Esophagus squamous epithelium (tissue), 5 donors: ENCODE measurements at places on chromosomes 16 and 17. TPM values are rescaled to one million over a fixed set of nuclear protein-coding genes. Genes with fewer than 3 reads are reported as not detected.

GRCh38 chr17:10226930-10227695 lies 28.7 kb upstream of the GAS7 start:
- no peak for DNase-seq

DNA sequence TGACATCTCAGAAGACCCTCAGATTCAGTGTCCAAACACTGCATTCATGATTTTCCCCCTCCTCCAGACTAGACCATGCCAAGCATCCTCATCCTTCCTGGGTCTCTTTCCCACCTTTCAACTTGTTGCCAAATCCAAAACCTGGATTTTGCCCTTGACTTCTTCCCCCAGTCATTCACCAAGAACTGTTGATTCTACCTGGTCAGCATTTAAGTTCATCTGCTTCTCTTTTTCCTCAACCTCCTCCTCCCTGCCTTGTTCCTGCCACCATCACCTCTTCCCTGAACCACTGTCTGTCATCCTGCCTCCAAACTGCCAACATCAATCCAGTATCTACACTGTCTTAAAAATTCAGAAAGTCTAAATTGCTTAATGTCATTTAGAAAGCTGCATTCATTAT lies 20.9 kb downstream of the CHST4 start:
- no peak for DNase-seq

DNA sequence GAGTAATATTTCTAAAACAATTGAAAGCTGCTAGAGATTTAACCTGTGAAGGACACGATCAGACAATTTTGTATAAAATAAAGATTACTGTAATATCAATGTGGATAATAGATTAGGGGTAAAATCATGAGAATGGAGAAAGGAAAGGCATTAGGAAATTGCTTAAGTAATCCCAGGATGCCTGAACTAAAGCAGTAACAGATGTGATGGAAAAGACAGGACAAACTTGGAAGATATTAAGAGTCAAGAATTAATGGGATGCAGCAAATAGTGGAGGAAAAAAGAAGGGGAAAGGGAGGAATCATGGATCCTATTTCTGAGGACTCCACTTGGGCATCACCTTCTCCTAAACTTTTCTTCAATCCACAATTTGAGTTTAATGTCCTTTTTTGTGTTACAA lies 437.1 kb upstream of the PMFBP1 start:
- no peak for DNase-seq

DNA sequence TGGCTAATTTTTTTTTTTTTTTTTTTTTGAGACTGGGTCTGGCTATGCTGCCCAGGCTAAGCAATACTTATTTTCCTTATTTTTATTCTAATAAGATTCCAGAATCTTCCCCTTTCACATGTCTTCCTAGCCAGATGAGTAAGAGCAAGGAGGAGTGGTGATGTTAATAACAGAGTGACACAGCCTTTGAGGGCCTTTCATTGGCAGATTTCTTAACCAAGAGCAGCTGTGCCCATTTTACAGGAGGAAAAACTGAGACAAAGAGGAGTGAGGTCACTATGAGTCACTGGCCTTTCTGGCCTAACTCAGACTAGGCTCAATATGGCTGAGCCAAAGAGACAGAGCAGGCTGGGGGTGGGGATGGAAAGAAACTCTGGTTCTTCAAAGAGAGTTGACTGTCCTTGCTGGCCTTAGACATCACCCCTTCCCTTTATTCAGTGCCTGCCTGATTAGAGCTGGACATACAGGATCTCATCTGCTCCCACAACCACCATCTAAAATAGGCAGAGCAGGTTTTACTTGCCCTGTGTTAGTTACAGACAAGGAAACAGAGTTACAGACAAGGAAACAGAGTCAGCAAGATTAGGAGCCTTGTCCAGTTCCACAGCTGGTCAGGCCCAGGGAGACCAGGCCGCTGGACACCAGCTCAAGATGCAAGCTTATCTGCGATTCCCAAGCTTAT lies 50.0 kb upstream of the TOB1 start:
- DNase-seq, result no peak

HBQ1 gene
- total RNA-seq, result not detected
